NCI-H510A treated with DMSO at 0.1 percent for 48 hours (cell line): ENCODE measurements at places on chromosomes 2 and 18.
A peak's percentile ranks its signal among the peaks of the same experiment; 100 is the strongest.

DNA sequence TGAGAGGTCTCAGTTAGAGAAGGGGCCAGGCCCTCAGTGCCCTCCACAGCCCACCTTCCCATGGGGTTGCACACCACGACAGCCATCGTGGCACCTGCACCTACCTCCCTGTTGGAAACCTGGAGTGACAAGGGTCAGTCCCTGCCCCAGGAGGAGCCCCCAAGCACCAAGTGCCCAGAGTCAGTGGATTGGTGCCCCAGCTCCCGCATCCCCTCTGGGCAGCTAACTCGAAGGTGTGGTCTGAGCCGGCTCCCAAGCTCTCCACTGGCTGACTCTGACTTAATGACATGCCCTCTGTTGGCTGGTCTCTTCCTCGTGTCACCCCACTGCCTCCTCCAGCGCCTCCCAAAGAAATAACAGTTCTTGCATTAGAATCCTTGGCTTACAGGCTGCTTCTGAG lies 116.4 kb downstream of the NDUFA10 start:
- no peak for DNase-seq

DNA sequence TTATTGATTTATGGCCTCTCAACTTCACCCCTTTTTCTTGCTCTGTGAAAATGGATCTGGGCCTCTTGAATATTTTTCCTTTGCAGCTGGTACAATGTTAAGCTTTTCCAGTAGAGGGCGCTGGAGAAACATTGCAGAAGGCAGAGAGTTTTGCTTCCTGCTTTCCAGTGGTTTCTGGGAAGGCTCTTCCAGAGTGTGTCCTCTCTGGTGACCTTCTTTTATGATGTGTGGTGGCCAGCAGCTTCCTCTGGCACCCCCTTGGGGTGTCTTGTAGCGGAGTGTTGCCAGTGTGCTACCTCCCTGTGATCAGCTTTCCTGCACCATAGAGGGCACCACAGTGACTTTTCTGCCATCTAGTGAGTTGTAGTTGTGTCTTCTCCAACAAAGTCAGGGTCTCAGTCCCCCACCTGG lies 25.4 kb upstream of the MGAT5 start:
- DNase-seq = no peak

DNA sequence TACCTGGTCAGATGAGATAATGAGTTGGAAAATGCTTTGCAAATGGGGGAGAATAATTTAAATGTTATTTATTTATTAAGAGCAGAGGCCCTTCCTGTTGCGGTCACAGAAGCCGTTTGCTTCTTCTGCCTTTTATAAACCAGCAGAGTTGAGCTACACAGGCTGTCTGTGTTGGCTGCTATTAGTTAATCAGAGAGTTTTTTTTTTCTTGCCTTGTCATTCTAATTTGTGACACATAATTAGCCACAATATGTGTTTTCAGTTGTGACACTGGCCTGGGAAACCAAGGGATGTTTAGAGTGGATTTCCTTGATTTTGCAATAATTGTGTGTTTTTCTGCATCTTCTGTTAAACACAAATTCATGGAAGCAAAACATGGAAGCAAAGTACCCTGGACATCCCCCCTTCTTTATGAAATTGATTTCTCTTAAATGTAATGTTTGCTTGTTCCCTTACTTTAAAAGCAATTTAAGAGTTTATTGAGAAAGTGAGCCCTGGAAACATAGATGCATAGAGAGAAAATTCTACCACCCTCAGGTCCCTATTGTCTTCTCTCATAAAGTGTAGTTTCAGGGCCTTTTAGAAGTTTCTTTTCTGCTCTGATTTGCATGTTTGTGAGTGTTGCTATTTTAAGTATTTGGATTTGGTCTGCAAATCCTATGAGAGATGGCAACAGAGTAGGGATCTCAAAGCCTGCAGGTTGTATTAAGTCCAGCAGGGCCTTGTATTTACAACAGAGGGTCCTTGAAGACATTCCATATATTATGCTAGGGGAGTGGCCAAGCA lies 22.8 kb upstream of the IL37 start:
- no peak for DNase-seq

GRCh38 chr18:59012815-59013705 lies 126.6 kb upstream of the SEC11C start:
- no peak for DNase-seq

DNA sequence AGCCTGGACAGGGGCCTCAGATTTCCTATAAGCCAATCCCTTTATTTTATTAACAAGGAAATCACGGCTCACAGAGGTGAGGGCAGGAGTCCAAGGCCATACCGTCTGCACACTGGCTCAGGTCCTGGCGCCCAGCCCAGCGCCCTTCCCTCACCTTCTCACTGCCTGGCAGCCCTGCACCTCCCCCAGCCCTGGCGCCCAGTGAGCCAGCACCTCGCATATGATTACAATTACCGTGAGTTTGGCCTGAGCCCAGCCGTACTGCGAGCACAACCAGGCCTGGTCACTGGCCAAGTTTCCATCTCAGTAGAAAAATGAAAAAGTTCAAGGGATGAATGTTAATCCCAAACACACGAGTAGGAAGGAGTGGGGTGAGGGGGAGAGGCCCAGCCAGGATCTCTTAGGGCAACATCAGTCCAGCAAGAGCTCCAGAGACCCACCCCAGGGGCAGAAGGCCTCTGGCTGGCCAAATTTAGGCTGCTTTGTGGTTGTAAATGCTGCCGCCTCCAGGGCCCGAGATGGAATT lies 68.4 kb downstream of the MCFD2 start:
- DNase-seq = peak; percentile 22

- no peak for DNase-seq
These were observed 43.8 kb upstream of the LTBP1 start for GRCh38 chr2:32902986-32903385.

DNA sequence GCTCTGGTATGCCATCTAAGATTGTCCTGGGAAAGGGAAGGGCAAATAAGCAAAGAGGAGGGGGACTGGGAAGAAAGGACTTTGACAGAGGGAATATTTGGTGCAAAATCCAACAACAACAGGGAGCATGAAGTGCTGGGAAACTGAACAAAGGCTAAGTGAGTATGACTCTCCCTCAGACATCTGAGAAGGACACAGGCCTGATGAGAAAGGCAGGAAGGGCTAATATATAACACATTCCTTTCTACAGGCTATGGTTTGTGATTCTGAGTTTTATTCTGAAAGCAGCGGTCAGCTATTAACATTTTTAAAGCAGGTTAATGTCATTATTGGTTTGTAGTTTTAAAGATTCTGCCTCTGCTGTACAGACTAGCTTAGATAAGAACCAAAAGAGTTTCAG lies 1579.5 kb downstream of the LRP1B start:
- DNase-seq = no peak

GRCh38 chr2:39858677-39859076 lies 79.6 kb upstream of the THUMPD2 start:
- no peak for DNase-seq

- DNase-seq = no peak
These were observed 15.0 kb downstream of the RND3 start for GRCh38 chr2:150472511-150472899.

- no peak for DNase-seq
These were observed 18.3 kb upstream of the RIF1 start for GRCh38 chr2:151391436-151391835.

- peak; percentile 16 for DNase-seq
These were observed 435.9 kb downstream of the TSN start for GRCh38 chr2:122191331-122191730.

- no peak for DNase-seq
These were observed 50.6 kb downstream of the STK39 start for GRCh38 chr2:168196764-168197180.

DNA sequence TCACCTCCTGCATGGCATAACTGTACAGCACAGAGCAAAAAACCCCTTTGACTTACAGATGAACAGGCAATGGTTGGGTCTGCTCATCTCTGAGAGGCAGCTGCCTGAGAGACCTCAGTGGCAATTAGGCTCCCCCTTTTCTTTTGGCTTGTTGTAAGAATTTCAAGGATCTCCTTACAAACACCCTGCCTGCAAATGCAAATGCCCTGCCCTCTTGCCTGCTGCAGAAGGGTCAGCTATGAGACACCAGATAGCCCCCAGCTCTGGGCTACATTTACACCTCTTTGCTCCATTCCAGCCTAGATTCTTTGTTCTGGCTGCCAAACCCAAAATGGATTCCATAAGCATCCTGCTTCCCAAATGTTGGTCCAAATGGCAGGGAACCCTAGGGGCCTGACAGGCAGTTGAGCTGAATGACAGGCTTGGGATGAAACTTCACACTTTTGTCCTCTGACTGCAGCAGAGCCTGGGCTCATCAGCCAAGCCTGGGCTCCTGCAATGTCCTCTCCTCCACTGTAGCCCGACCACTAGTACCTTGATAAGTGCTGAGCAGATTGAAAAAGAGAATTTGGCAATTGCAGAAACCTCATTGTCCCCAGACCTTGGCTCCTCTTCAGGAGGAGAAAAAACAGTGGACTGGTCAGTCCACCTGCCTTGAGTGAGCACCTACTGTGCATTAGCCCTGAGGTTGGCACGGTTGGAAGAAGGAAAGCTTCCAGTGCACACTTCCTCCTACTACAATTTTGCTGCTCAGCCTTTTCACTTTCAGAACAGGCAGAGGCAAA lies 678.3 kb downstream of the BCL11A start:
- no peak for DNase-seq
